ENCODE measurements at places on chromosomes 16 and 17.

DNA sequence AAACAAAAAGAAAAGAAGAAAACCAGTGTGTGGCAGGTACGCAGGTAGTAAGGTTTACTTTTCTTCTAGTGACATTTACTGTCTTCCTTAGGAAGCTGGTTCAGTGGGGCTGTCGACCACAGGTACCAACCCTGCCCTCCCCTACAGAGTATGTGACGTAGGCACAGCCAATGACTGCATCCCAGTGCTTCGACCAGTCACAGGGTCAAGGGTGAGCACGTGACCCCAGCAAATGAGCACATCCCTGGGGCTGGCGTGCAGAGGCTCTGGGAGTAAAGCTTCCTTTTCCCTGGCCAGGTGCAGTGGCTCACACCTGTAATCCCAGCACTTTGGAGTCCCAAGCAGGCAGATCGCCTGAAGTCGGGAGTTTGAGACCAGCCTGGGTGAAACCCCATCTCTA is 38.9 kb upstream of the PLCG2 start:
- no peak for DNase-seq

DNA sequence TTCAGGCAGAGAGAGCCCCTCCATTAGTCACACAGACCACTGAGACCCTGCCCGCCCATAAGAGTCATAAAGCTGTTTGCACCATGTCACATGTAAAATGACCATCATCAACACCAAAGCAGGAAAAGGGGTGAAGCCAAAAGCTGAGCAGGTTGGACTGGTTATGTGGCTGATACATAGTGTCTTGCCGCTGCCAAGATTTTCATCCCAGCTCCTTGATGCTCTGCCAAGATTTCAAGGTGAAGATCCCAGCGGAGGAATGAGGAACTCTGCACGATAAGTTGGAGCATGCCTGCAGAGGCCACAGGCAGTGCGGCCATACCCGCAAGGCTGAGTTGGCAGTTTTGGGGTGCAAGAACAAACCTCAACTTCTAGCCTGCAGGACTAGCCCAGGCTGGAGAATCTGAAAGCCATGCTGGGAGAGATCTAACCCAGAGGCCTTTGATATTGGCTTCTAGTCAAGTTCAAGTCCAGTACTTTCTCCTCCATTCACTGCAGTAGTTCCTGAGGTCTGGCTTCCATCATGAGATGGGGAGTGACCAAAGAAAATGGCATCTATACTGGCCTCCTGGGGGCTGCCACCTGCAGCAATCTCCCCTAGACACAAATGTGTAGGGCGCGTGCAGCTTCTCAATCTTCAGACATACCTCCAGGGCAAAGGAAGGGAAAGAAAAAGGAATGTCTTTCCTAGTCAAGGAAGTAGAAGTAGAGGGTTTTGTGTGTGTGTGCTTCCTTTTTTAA is 79.7 kb upstream of the NOL11 start:
- DNase-seq = peak; percentile 72

- DNase-seq = no peak
Observed at GRCh38 chr16:49855822-49856671, at the start of gene ZNF423. TSS of gene ZNF423 (minus strand) at chr16:49856112. CDS start at chr16:49855774, 338 bp downstream.

DNA sequence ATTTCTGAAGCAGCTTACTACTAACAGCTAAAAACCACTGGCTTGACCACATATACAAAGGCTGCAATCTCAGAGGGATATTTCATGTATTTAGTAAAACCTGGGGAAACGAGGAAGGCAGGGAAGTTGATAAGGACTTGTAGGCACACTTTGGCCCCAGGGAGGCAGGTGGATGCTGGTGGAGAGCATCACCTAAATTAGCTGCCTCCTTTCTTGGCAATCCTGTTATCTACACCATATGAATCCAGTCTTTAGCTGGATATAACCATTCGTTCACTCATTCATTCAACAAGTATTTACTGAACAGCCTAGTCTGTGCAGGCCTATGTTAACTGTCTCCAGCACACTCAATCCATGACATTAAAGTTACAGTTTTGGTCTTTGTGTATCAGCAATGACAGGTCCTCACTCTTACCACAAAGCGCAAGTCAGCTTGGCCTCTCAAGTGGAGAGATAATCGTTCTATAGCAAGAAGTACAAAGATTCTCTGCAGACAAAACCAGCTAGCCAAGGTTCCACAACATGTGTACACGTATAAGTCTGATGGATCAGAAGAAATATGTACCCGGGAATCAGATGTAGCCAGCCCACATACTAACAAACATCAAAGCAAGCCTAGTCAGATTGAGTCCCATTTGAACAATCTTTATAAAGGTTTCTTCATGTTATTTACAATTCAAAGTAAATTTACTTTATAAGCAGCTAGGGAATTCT is 10.8 kb downstream of the MRPS23 start:
- no peak for DNase-seq

GRCh38 chr17:75822119-75822799 is 21.9 kb downstream of the UNC13D start:
- peak; percentile 54 for DNase-seq

DNA sequence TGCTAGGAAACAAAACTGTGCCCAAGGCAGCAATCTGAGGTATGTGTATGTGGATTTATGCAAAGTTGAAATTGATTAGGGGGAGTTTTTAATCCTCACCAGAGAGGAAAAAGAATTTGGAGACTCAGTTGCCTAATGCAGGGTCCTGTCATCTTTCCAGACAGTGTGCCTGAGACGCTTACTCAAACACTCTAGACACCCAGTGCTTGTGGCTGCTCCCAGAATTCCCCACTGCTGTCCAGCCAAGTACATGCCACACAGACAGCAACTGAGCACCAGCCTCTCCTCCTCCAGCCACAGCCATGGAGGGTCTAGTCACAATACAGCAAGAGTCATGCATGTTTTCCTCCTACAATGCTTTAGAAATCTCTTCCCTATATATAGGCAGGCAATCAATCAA is 118.1 kb downstream of the HIC1 start:
- DNase-seq = no peak

GRCh38 chr17:75733471-75733870 is 12.2 kb downstream of the ITGB4 start:
- no peak for DNase-seq

DNA sequence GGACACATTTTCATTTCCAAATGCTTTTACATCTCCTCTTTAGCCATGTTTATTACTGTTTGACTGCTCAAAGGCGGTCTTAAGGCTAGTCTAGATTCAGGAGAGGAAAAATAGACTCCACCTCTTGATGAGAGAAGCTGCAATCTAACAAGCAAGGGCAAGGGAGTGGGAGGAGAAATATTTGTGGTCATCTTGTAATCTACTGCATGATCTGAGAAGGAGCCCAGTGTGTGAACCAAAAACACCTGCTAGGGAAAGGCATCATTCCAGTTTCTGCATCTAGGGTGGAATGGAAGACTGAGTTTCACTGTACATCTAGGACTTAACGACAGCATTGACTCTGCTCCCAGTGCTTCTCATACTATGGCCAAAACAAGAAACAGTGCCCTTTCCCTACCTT is 232.2 kb upstream of the HS3ST3A1 start:
- no peak for DNase-seq

DNA sequence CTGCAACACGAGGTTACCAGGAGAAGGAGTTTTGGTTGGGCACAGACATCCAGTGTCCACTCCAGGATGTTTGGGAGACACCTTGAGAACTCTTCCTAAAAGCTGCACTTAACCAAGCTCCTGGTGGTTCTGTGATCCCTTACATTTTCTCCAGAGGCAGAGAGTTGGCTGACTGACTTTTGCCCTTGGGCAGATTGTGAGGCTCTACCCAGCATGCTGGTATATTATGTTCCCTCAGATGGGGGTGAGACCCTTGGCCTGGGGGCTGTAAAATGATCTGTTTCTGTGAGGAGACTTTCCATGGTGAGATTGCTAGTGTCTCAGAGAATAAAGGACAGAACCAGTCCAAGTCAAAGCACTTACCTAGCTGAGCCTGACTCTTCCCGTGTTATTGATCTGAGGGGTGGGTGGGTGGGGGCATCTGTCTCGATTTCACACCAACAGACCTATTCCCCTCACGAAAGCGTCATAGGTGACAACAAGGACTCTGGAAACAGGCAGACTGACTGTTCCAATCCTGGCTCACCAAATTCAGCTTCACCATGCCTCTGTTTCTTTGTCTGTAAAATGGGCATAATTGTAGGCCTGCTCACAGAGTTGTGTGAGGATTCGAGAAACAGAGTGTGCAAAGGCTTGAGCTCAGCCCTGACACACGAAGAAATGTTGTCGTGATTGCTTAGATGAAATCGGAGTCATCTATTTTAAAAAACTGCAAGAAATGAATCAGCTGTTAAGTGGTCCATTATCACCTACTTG is 12.2 kb downstream of the USB1 start:
- DNase-seq = no peak

- DNase-seq = no peak
Observed at GRCh38 chr17:74147966-74148365, 55.5 kb upstream of the RPL38 start.

GRCh38 chr17:81576621-81577277 is 24.6 kb upstream of the FAAP100 start:
- no peak for DNase-seq

DNA sequence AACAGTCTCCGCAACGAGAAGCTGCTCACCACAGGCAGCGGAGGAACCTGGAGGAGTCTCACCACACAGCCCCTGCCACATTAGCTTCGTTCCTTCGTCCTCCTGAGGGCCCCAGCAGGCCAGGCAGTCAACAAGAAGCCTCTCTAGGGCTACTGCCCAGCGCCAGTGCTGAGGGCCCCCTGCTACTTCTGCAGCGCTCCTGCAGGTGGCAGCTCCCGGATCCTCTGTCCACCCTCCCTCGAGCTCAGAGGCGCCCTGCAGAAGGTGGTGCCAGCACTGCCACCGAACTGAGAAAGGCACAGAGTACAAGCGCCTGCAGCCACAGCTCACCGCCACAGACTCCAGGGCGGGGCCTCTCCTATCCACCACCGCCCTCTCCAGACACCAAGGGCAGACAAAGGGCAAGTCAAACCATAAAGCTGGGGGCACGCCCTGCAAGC is 27.3 kb downstream of the KDM8 start:
- no peak for DNase-seq

DNA sequence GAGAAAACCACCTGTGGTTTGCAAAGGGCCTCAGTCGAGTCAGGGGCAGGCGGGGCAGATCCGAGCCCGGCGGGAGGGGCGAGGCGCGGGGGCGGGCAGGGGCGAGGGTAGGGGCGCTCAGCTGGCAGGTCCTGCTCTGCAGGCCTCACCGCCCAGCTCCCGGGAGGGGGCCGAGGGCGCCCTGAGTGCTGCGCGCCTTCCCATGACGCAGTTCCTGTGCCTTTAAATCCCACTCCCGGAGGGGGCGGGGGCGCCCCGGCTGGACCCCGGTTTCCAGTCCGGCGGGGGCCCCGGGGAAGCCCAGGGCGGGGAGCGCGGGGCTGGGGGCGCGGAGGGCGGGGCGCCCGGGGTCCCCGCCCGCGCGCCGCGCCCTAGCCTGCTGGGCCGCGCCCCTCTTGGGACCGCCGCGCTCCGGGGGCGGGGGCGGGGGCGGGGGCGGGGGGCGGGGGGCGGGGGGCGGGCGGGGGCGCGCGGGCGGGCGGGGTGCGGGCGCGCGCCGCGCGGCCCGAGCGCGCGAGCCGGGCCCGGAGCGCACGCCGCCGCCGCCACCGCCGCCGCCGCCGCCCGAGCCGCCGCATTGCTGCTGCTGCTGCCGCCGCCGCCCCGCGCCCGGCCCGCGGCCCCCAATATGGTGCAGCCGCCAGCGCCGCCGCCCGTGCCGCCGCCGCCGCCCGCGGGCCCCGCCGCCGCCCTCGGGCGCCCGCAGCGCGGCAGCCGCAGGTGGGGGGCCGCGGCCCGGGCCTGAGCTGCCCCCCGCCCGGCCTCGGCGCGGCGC is at the start of gene JPH3:
Gene JPH3 (plus strand): TSS at position 508 of the 775 bp plus-strand sequence. CDS start 639 bp downstream, outside the sequence.
- no peak for DNase-seq

- no peak for DNase-seq
Observed at GRCh38 chr16:7888411-7888810, 555.8 kb downstream of the RBFOX1 start.

- DNase-seq = no peak
Observed at GRCh38 chr17:6056104-6056503, 14.1 kb upstream of the WSCD1 start.

GRCh38 chr16:23257682-23258081 is 44.4 kb upstream of the SCNN1B start:
- DNase-seq = no peak

GRCh38 chr17:21774263-21774662 is 81.9 kb downstream of the KCNJ18 start:
- DNase-seq = no peak

GRCh38 chr16:29702269-29702668 is 23.3 kb downstream of the QPRT start:
- no peak for DNase-seq

DNA sequence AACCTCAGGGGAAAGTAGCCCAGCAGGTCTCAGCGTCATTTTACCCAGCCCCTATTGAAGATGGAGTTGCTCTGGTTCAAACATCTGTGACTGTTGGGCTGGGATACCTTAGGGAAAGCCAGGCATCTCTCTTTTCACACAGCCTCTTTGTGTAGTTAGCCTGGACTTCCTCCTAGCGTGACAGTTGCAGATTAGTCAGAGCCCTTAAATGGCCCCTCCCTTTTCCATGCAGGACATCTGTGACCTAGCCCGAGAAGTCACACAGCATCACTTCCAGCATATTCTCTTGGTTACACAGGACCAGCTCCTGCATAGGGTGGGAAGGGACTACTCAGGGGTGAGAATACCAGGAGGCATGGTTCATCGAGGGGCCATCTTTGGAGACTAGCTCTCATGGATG is 375.0 kb upstream of the RBFOX1 start:
- no peak for DNase-seq

DNA sequence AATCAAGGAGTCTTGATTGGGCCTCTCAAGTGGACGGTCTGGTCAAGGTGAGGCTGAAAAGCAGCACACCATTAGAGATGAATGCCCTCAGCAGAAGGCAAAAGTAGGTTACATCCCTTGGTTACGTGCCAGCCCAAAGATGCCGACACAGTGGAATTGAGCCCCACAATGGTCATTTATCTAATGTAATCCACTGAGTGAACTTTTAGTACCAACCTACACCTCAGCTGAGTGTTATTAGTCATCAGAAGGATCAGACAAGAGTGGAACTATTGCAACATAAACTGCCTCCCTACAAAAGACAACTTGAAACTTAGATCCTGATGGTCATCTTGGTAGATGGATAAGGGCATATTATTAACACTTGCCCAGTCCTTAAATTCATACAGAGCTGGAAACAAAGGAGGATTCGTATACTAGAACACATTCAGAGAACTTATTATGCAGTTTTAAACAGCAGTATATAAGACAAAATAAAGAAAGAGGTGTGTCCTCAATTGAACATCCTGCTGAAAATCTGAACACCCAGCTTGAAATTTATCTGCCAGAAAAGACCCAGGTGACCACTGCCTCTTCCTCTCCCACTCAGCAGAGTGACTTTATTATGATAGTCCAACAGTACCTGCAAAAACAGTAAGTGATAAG is 2.8 kb downstream of the DCUN1D3 start:
- no peak for DNase-seq

DNA sequence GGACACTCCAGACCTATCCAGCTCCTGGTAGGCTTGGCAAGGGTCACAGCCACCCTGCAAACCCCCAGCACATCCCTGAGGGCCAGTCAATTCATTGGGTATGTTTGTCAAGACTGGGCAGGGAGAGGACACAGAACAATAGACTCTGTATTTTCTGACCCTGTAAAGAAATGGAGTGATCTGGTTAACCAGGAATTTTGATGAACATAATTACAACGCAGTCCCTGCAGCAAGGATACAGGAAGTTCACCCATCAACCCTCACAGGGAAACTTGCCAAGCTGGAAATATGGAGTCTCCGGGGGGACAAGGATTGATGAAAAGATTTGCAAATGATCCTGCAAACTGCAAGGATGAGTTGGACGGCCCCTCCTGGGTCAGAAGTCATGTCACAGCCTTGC is 126.1 kb upstream of the RCVRN start:
- DNase-seq = no peak

Data from breast epithelium (tissue), 4 donors.